ENCODE measurements at places on chromosomes 1 and 21. TPM values are rescaled to one million over a fixed set of nuclear protein-coding genes. Genes with fewer than 3 reads are reported as not detected.

The FAM167B gene
- 1.7 TPM for total RNA-seq

The SMPDL3B gene
- not detected for total RNA-seq

- H3K4me1 ChIP-seq: no peaks in the 10 kb centered on the region
- no peak overlapping the region for H3K27ac ChIP-seq
- no peaks in the 10 kb centered on the region for H3K27me3 ChIP-seq
Measured at GRCh38 chr1:73820843-73821242, 377.1 kb downstream of the LRRIQ3 start.

- peaks cover 29% of the 10 kb centered on the region for H3K27me3 ChIP-seq
- H3K4me1 ChIP-seq: no peaks in the 10 kb centered on the region
- no peak overlapping the region for H3K4me3 ChIP-seq
- peaks cover 4% of the 10 kb centered on the region for H3K36me3 ChIP-seq
- H3K27ac ChIP-seq: no peak overlapping the region
Measured at GRCh38 chr1:46790446-46791101, 8.3 kb upstream of the CYP4B1 start.

DNA sequence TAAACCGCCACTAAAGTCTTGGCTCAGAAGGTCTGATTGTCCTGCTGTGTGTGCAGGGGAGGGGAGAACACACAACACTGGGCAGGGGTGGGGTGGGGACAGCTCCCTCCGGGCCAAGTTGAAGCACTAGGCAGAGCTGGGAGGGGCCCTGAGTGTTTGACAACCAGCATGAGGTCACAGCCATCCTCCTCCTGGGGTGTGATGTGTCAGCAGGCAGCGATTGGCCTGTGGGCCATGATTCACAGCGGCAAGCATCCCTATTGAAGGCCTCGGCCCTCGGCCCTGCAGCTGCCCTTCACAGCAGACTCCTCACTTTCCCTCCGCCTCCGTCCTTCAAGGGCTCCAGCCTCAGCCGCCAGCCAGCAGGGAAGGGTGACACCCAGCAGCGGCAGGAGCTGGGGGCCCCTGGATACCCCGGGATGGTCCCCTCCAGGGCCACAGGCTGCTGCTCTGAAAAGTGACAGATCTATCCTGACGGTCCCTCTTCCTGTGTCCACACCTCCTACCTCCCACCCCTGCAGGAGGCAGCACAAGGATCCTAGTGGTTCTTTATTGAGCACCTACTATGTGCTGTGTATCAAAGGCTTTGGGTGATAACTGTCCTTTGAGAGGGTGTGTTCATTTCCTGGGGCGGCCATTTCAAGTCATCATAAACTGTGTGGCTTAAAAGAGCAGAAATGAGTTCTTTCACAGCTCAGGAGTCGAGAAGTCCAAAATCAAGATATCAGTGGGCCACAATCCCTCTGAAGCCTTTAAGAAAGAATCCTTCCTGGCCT lies 66.0 kb upstream of the SLC25A33 start:
- no peaks in the 10 kb centered on the region for H3K4me1 ChIP-seq
- no peak overlapping the region for H3K27ac ChIP-seq
- H3K27me3 ChIP-seq: peaks cover 13% of the 10 kb centered on the region
- DNase-seq: no peak
- H3K36me3 ChIP-seq: no peaks in the 10 kb centered on the region
- H3K4me3 ChIP-seq: no peak overlapping the region
